ENCODE measurements at places on chromosomes 7 and 10.

GRCh38 chr10:100025576-100025975 is 15.8 kb upstream of the DNMBP start:
- DNase-seq: no peak

DNA sequence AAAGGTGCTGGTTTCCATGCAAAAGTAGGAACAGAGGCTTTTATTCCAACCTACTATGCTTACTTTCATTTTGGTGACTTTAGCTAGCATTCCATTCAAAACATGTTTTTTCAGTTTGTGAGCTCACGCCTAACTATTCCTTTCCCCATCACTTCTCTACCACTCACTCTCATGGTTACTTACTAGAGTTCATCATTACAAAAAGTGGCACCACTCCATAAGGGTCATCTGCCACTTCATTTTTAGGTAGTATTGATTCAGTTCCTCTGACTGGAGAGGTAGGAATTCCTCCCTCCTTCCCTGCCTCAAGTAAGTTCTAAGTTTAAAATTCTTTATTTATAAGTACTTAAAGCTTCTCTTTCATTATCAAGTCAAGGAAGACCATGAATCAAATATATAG is 543.1 kb downstream of the HTR7 start:
- DNase-seq: no peak

DNA sequence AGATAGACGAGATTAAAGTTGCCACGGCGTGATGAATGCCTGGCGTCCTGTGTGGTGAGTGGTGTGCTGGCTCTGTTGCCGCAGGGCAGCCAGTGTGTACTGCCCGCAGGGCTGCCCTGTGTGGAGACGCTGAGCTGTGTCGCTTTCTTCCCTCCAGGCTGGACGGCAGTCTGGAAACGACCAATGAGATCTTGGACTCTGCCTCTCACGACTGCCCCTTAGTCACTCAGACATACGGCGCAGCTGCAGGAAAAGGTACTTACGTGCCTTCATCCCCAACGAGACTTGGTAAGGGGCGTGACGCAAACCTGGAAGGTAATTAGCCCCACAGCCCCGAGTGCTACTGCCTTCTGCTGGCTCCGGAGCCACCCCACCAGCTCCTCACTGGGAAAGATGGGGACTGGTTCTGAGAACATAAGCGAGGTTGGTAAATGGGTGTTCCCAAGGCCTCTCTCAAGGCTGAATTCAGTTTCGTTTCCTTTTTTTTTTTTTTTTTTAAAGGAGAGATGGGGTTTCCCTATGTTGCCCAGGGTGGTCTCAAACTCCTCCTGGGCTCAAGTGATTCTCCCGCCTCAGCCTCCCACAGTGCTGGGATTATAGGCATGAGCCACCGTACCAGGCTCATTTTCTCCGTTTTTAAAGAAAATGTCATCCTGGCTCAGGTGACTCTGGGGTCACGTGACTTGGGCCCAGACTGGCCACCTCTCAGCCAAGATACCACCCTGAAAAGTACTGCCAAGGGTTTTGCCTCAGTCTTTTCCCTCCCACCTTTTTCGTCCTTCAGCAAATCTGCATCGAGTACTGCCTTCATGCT is 39.6 kb downstream of the WIPI2 start:
- no peak for DNase-seq

DNA sequence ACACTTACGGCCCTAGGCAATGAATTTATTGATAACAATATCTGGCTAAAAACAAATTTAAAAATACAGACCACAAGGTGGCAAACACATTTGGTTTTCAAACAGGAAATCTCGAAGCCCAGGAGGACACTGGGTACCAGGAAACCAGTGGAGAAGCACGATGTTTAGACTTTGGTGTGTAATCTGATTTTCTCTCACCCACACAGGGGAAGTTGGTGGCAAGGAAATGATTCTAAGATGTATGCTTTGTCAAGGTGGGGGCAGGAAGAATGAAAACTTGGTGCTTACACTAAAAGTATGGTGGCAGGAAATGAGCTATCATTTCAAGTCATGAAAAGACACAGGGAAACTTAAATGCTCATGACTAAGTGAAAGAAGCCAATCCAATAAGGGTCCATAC is 113.2 kb upstream of the ANKRD1 start:
- peak; percentile 18 for DNase-seq

DNA sequence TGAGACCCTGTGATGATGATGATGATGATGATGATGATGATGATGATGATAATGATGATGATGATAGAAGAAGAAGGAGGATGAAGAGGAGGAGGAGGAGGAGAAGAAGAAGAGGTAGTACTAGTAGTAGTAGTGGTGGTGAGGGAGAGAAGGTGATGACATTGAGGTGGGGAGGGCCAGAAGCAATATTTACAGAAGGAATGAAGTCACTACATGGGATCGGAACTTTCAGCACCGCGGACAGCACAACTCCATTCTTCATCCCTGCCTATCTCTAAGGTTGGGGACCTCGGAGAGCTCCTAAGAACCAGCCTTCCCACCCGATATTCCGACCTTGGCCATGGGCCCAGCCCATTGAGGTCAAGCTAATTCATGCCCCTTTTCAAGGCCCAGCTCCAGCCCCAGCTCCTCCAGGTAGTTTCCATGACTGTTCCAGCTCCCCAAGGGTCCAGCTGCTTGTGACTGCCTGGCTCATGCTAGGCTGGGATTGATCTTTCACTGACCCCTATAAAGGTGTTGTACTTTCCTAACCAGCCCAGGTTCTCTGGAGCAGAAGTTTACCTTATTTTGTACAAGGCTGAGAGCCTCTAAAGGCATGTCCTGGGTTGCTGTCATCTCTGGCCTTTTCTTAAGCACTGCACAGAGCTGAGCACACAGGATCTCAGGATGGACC is 10.3 kb downstream of the CRHR2 start:
- DNase-seq: no peak

DNA sequence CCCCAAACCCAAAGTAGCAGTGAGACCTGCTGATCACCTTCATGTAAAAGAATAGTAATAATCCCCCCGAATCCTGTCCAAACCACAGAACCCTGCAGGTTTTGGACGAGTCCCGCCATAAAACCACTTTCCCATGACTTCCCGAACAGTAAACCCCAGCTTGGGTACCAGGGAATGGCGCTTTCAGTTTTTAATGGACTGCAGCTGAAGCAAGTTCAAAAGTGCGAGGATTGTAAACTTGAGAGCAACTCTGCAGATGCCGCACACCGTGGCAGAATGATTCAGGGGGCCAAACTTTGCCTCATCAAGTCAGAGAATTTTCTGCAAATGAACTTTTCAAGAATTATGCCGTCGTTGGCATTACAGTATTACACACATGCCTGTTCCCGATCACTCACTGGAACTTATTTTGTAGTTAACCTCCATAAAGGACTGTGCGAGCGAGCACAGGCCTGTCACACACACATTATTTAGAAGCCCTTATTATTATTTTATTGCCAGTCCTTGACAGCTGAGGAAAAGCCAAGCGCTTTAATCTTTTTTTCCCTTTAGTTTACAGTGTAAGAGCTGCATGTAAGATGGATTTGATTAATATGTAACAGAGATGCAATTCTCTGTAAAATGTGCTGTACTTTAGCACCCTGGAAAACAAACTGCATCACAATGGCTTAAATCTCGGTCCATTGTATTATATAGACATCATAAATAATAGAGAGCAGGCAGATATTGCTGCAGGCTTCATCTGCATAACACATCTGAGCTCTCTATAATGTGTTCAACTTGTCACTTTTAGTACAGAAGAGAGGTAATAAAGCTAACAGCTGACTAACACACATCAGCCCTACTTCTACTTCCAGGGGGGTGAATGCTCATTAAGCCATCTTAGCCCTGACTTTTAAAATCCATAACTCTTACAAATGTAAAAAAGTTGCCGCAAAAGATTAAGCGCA is 493.5 kb upstream of the GALNT17 start:
- no peak for DNase-seq

GRCh38 chr7:101017064-101017777 is 2.7 kb upstream of the MUC17 start:
- DNase-seq: peak; percentile 65

DNA sequence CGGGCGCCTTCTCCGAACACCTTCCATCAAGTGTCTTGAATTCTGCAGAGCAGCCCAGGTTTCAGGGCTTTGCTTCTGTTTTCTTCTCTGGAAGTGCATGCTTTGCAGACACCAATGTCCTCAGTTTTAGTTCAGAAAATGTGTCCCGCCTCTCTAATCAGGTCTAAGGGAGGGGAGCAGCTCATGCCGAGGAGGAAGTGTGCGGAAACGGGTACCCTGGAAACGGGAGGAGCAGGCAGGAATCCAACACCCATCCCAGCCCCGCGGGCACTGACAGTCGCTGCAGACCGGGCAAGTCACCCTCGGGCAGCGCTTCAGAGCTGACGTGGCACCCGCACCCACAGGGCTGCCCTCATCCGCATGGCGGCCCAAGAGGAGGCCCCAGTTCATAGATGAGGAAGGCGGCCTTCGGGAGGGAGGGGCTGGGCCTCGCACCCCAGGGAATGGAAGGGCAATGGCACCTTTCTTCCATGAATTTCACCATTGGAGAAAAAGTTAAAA is 338.7 kb downstream of the DNAJB6 start:
- DNase-seq: no peak

- DNase-seq: no peak
Measured at GRCh38 chr7:19069842-19070241, 47.6 kb downstream of the TWIST1 start.

DNA sequence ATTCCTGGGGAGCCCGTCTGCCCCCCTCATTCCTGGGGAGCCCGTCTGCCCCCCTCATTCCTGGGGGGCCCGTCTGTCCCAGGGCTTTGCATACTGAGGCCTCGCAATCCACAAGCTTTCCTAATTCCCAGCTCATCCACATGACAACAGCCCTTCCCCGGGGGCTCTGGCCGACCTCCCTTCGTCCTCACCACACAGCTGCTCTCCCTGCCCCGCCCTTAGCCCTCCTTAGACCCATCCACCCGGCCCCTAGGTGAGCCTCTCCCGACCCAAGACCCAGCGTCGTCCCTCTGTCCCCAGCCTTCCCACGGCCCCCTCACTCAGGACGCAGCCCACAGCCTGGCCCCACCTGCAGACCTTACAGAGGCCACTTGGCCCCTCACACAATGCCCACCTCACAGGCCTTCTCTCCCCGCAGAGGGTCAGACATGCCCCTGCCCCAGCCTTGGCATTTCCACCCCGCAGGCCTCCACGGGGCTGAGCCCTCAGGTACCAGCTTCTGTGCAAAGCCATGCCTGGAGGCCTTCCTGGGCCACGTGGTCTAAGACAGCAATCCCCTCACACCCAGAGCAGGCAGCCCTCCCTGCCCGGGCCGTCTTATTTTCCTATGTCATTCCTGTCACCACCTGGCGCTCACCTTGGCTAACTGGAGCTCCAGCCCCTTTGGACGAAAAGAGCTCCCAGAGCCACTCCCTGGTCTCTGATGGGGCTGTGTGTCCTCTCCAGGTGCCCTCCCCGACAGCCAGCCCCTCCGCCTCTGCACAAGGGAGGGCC is 3.5 kb upstream of the FAM20C start:
- no peak for DNase-seq

- no peak for DNase-seq
Measured at GRCh38 chr7:33674804-33675411, 230.4 kb upstream of the BMPER start.

- no peak for DNase-seq
Measured at GRCh38 chr10:117007080-117007479, 2.1 kb upstream of the SHTN1 start.

DNA sequence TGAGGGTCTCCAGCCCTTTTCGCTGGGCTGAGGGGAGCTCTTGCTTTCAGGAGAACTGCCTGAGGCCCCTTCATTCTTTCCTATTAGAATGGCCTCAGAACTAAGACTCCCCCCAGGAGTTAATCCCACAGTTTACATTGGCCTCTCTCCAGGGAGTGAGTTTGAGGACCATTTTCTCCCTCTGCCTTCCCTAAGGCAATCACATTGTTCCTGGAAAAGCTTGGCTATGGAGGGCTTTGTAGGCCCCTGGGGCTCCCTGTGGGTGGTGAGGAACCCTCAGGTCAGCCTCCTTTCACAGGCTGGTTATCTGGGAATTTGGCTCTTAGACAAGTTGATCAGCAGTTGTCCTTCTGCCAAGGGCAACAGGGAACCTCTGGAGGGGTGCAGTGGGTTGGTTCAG is 343.7 kb downstream of the RPS24 start:
- DNase-seq: no peak

DNA sequence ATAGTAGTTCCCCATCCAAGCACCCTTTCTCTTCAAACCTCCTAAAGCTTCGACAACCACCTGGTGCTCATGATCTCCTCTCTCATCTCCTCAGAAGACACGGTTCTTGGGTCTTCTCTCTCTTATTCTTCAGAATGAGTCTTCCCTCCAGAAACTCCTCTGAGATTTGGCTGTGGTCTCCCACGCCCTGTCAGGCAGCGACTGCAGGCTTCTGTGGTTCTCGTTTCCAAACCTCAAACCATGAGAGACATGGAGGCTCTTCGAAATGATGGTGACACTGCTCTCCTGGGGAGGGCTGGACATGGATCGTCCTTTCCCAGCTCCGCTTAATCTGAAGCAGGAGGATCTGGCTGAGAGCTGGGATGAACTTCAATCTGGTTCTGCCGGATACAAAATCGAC is 78.6 kb upstream of the PITRM1 start:
- no peak for DNase-seq

DNA sequence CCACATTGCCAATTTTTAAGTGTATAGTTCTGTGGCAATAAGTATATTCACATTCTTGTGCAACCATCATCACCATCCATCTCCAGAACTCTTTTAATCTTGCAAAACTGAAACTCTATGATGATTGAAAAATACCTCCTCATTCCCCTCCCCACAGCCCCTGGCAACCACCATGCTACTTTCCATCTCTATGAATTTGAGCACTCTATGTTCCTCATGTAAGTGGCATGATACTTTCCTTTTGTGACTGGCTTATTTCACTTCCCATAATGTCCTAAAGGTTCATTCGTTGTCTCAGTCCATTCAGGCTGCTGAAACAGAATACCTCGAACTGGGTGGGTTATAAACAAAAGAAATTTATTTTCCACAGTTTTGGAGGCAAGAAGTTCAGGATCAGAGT is 23.4 kb upstream of the EGR2 start:
- DNase-seq: no peak

DNA sequence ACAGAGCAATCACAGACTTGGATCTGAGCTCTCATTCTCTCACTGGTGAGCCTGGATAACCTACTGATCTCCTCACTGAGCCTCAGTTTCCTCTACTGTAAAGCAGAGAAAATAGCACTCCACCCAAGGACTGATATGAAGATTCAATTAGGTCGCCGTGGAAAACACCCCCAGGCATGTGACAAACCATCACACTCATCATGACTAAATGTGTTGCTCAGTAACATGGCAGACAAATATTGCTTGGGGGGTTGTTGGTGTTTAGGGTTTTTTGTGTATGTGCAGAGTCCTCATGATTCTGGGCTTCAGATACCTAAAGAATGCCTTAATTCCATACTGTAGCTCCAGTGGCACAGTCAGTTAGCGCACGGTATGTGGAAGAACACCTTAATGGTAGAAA is 122.1 kb upstream of the TCF7L2 start:
- no peak for DNase-seq

- DNase-seq: no peak
Measured at GRCh38 chr10:48233559-48234005, 40.9 kb downstream of the FRMPD2 start.

GRCh38 chr10:129918836-129919235 is 45.2 kb downstream of the EBF3 start:
- no peak for DNase-seq
